ENCODE measurements at places on chromosomes 5 and 9.
A peak's percentile ranks its signal among the peaks of the same experiment; 100 is the strongest.

- no peak for DNase-seq
These were observed 182.0 kb downstream of the MUSK start for GRCh38 chr9:110850401-110851135.

DNA sequence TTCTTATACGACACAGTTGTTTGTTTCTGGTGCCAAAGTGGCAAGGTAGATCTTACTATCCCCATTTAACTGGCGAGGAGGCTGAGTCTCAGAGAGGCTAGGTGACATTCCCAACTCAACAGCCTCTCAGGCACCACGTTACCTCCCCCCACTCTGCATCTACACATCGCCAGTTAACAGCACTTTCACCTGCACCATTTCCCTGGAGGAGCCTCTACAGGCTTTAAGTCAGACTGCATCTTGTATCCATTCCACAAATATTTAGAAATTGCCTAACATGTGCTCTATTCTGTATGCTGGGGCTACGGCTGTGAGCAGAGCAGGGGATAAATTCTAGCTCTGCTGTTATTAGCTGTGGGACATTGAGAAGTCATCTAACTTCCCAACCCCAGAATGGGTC is 168.6 kb downstream of the INSYN2B start:
- no peak for DNase-seq

GRCh38 chr9:2377117-2377516 is 244.5 kb upstream of the VLDLR start:
- DNase-seq = no peak

DNA sequence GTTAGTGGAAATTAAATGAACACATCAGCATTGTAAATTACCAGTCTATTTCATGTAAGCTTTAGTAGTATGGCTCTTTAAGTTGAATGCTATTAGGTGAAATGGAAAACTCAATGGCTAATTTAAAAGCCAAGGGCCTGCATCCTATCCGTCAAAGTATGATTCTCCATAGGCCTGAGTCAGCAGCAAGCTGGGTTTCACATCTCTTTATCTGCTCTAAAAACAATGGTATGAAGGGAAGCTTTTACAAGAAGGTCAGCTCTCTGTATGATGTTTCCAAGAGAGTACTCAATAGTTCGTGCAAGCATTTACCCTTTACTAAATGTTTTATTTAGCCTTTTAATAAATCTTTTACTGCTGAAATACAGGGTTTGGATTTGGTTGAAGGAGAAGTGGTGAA is 62.8 kb downstream of the MAP1B start:
- no peak for DNase-seq

DNA sequence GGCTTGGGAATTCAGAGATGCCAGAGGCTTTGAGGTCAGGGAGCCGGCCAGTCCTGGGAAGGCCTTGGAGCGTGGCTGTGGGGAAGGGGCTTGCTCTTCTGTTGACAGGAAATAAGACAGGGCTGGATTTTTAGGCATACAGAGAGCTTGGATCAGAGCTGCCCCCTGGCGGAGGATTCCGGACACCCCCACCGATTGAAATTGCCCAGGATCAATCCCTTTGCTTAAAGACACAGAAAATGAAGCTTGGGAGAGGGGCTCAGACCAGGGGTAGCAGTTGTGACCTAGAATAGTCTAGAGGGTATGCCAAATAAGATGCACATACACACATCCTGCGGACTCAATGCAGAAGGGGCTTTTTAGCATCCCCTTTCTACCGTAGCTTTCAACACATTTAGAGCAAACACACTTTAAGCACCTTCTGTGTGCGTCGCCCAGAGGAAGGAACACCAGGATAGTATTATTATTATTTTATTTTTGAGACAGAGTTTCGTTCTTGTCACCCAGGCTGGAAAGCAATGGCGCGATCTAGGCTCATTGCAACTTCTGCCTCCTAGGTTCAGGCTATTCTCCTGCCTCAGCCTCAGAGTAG is 1.7 kb upstream of the NTMT1 start:
- peak; percentile 45 for DNase-seq

GRCh38 chr5:100566382-100567141 is 31.4 kb downstream of the FAM174A start:
- DNase-seq = no peak

- no peak for DNase-seq
These were observed 912.3 kb upstream of the WWC1 start for GRCh38 chr5:167378894-167379723.

GRCh38 chr5:40410231-40410861 is 269.4 kb upstream of the PTGER4 start:
- peak; percentile 80 for DNase-seq

DNA sequence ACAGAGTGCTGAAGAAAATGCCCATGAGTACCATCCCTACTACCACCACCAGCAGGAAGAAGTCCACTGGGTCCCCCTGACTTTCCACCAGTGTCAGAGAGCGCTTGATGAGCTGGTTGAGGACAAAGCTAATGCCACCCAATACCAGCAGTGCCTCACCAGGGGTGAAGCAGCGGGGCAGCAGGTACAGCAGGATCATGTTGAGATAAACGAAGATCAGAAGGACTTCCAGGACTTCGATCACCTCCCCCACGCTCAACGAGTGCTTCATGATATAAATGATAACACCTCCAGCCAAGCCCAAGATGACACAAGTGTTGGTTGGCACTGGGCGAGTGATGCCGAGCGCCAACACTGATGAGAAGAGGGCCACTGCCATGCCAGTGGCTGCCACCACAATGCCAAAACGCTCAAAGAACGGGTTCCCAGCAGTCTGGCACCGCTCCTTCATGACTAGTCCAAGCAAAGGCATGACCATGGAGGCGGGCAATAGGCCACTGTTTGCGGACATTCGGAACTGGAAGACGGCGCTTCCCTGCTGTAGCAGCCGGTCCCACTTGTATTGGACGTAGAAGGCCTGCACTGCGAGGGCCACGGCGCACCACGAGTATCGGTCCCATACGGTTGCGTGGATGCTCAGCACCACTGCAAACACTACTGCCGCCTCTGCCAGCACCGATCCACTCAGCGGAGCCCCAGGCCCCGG is 679 bp downstream of the DOLK start:
- peak; percentile 11 for DNase-seq

GRCh38 chr9:18910435-18910834 is 122.6 kb downstream of the SAXO1 start:
- peak; percentile 53 for DNase-seq

GRCh38 chr9:90287567-90288274 is 354.9 kb downstream of the DIRAS2 start:
- no peak for DNase-seq

DNA sequence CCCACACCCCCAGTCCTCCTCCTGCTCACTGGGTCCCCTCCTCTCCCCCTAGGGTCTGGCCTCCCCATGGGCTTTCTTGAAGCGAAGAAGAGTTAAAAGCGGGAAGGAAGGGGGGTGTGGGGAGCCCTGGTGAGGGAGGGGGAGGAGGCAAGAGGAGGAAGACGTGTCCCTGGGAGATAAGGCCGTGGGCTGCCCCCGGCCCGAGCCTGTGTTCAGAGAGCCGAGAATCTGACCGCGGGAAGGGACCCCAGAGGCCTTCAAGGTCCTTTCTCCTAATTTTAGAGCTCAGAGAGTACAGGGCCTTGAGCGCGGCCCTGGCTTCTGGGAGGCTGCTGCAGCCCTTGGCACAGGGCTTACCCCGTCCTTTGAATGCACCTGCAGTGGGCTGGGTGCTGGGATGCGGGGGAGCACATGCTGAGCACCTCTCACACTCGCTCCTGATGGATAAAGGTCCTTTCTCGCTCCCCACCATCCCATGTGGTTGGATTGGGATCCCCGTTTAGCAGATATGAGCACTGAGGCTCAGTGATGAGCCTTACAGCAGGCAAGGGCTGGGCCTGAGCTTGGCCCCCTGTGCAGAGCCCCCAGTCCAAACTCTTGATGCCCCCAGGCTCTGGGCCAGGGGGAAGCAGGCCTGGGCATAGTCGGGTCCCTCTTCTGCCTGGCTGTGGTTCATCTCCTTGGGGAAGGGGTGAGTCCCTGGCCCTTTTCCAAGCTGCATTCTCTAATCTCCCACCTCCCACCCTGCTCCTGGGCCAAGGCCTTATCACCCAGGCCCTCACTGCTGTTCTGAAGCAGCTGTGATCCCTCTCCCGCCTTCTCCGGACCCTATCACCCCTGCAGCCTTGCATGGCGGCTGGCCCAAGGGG is 5.9 kb downstream of the GFI1B start:
- DNase-seq = no peak

Measured in fibroblast of skin of abdomen (primary cell).